Cardiac septum (tissue), 1 donor: ENCODE measurements at places on chromosomes 6 and 20. TPM values are rescaled to one million over a fixed set of nuclear protein-coding genes. Genes with fewer than 3 reads are reported as not detected.

RRP36 gene
- 26.4 TPM for total RNA-seq

GRCh38 chr20:60213126-60213893 lies 255.1 kb downstream of the CDH26 start:
- no peak for DNase-seq

GRCh38 chr20:13291157-13291556 lies 70.1 kb downstream of the ISM1 start:
- DNase-seq, result no peak

- no peak for DNase-seq
Measured at GRCh38 chr6:138533667-138534066, 34.4 kb upstream of the NHSL1 start.

- DNase-seq, result no peak
Measured at GRCh38 chr6:4021854-4022695, 56.9 kb downstream of the FAM217A start.

DNA sequence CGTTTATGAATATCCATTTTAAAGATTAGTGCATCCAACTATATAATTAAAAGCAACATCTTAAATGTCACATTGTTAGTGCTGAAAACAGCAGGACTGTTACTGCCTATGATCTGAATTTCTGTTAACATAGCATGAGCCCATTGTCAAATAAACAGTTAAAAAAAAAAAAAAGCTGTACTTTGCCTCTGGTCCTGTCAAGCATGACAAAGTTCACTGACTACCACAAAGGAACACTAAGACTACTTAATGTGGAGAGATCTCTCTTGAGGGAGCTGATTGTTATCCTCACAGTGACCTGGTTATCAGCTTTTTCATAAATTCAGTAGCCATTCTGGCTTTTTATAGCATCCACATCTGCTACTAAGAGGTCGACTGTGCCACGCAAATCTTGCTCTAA lies 228.1 kb downstream of the TMEM200A start:
- DNase-seq, result no peak
